Bronchial epithelial cell (primary cell): ENCODE measurements at places on chromosomes 3 and 15. TPM values are rescaled to one million over a fixed set of nuclear protein-coding genes. Genes with fewer than 3 reads are reported as not detected.

DNA sequence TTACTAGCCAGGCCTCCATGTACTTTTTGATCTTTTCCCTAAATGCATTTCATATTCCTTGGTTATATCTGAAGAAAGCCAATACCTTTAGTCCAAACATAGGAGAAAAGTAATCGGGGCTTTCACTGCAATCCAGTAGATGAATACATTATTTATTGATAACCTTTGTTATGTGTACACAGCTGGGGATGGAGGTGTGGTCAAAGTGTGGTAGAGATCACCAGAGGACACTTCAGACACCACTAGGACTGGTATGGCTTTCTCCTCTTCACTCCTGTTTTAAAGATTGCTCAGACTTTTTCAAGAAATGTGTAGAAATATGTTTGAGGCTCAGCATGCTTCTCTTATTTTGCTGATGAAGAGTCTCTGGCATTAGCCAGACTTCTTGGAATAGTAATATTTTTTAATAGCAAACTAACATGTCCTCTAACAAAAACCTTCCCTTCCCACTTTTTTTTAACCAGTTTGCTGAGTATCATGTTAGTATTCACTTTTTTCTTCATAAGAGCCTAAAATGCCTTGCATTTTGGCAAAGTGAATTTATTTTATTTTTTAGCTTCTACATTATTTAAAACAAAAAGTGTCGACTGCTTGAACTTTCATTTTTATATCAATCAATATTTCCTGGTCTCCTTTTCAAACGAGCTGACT lies 65.6 kb upstream of the MBNL1 start:
- DNase-seq, result no peak

DNA sequence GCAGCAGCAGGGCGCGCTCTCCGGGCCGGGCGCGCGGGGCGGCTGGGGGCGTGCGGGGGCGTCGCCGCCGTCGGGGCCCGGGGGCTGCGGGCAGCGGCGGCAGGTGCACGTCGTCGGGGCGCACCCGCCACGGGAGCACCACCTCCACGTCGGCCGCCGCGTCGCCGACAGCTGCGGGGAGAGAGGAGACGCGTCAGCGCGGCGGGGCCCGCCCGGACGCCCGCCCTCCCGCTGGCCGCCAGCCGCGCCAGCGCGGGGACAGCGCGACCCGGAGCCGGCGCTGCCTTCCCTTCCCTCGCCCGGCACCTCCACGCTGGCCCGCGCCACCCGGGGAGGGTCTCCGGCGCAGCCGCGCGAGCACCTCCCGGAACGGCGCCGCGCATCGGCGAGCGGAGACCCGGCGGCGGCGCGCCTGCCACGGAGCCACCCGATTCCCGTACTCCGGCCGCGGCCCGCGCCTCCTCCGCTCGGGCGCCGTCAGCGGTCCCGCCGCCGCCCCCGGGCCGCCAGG lies 481 bp downstream of the ADAMTS17 start:
- no peak for DNase-seq

GRCh38 chr3:98793971-98794370 lies 30.8 kb downstream of the ST3GAL6 start:
- no peak for DNase-seq

ACKR4 gene
- total RNA-seq, result under 0.01 TPM in 2 replicates

GASK1A gene
- 0.77 and 1.1 TPM in 2 replicates for total RNA-seq

GRCh38 chr15:92533298-92533697 lies 122.3 kb downstream of the FAM174B start:
- no peak for DNase-seq

- DNase-seq, result no peak
Measured at GRCh38 chr3:31223278-31223677, 309.4 kb upstream of the STT3B start.

- no peak for DNase-seq
Measured at GRCh38 chr3:38646062-38646461, 3.4 kb downstream of the SCN5A start.
